ENCODE measurements at places on chromosomes 5 and 9. TPM values are rescaled to one million over a fixed set of nuclear protein-coding genes. Genes with fewer than 3 reads are reported as not detected.

The SERF1A gene
- 6.8 TPM for total RNA-seq

The PCDHB11 gene
- not detected for total RNA-seq

The LCN2 gene
- not detected for total RNA-seq

The HK3 gene
- 2.3 TPM for total RNA-seq

The CDKN2A gene
- total RNA-seq = 19.3 TPM

The NUP214 gene
- total RNA-seq = 69.4 TPM

The GABRA6 gene
- not detected for total RNA-seq

The BSPRY gene
- 10.6 TPM for total RNA-seq

The SPINK14 gene
- total RNA-seq = not detected

The BARX1 gene
- 1.4 TPM for total RNA-seq

The ASTN2 gene
- total RNA-seq = 6.0 TPM

The FOXD4L5 gene
- 0.19 TPM for total RNA-seq

The CDH9 gene
- total RNA-seq = not detected

The PKD2L2 gene
- total RNA-seq = not detected

The PRUNE2 gene
- total RNA-seq = 0.57 TPM

The GRM6 gene
- total RNA-seq = not detected

The SPINK7 gene
- total RNA-seq = not detected

The UGCG gene
- total RNA-seq = 27.1 TPM

The SLC23A1 gene
- 1.8 TPM for total RNA-seq

The SLC25A2 gene
- total RNA-seq = 1.3 TPM

The CAVIN4 gene
- total RNA-seq = 0.23 TPM

The MZB1 gene
- total RNA-seq = 22.6 TPM

The EGFLAM gene
- not detected for total RNA-seq

The COL23A1 gene
- total RNA-seq = 0.60 TPM

The RANBP3L gene
- not detected for total RNA-seq

The FBP1 gene
- 2.1 TPM for total RNA-seq

The ADAMTS12 gene
- total RNA-seq = not detected

The FYB1 gene
- total RNA-seq = 355 TPM

The RASGEF1C gene
- total RNA-seq = not detected

The SPAAR gene
- not detected for total RNA-seq

The TAF11L8 gene
- not detected for total RNA-seq

The ANKRD31 gene
- 0.58 TPM for total RNA-seq

The TAF1L gene
- total RNA-seq = 0.06 TPM

The IFNA17 gene
- not detected for total RNA-seq

The ADAMTS19 gene
- total RNA-seq = not detected

Measured in activated naive CD8-positive, alpha-beta T cell treated with anti-CD3 and anti-CD28 coated beads, Interleukin-2, amount 10 ng/mL, durations not matched to agents 7 days and 5 days (primary cell).